NCI-H1694 treated with DMSO at 0.1 percent for 48 hours (cell line): ENCODE measurements at places on chromosomes 1 and 21.

DNA sequence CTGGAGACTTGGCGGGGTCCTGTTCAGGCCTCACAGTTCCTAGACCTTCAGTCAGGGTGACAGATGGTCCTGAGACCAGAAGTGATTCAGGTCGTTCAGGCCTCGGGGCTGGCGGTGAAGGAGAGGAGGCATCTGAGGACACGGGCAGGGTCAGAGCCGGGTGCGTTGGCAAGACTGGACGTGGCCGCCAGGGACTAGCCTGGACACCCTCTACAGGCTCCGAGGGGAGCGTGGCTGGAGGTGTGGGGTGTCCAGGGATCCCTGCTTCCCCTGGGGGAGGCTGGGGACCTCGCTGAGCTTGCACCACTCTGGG, 64.0 kb upstream of the TARDBP start:
- DNase-seq = no peak

DNA sequence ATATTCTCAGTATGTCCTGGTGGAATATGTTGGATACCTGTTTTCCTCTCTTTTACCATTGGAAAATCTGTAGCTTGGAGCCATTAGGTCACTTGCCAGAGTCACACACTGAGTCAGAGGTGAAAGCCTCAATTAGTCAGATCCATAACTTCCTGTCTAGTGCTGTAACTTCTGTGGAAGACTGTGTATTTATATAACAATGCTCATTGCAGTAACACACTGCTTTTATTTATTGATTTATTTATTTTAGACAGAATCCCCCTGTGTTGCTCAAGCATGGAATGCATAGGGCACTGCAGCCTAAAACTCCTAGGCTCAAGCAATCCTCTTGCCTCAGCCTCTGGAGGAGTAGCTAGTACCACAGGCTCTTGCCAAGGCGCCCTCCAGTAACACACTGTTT, 1.3 kb upstream of the DOCK7 start:
- no peak for DNase-seq

DNA sequence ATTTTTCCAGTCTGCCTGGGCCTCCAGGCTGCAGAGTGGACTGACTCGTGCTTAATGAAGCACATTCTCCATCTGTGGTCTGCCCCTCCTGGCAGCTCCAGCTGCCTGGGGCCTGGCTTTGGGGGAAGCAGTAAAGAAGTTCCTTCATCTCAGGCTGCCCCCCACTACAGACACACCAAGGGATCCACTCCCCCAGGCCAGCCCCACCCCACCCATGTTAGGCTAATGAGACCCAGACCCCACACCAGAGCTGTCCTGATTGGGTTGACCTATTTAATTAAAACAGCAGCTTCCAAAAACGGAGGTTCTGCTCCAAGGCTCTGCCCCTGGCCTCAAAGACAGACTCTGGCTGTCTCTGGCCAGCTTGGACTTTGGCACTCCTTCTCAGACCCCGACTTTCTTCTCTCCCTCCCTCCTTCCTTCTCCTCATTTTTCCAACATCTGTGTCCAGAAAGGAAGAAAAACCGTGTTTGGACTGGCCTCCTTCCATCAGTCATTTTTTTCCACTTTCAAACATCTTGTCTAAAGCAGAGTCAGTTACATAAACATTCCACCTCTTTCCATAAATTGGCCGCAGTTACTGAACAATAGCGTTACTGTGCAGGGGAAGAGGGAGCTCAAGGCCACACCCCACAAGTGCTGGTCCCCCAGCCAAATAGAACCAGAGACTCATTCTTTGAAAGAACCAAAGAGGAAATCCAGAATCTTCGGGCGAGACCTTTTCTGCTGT, 29.7 kb downstream of the SERTAD4 start:
- DNase-seq = peak; percentile 65

DNA sequence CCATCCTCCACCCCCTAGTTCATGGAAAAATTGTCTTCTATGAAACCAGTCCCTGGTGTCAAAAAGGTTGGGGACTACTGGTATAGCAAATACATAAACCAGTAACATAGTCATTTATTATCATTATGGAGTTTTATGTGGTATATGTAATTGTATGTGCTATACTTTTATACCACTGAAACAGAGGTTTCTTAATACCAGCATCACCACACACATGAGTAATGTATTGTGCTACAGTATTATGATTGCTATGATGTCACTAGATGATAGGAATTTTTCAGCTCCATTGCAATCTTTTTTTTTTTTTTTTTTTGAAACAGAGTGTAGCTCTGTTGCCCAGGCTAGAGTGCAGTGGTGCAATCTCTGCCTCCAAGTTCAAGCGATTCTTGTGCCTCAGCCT, 5.7 kb upstream of the PAXBP1 start:
- no peak for DNase-seq

DNA sequence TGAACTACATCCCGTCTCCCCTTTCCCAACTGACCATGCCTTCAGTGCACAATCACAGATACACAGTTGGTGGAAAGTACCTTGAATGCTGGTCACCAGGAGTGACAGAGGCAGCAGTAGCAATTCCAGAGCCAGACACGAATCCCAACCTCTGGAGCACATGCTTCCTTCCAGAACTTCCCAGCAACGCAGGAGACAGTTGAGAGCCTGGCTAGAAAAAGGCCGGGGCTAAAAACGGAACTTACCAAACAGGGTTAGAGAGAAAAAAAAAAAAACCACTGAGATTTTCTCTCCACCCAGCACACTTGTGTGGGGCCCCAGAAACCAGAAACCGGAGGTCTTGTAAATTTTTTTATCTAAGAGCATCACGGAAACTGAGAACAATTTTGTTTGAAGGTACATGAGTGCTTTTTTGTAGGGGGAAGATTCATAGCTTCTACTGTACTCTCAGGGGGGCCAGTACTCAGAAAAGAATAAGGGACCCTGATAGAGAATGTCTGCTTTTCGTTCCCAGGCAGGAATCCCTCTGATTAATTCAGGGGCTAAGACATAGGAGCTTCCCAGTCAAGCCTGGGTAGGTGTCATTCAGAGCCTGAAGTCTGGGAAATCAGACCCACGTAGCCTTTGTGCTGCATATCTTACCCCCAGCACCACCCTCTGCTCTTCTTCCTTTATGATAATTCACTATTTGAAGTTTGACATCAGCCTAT, at the start of gene CD48:
Gene CD48, minus strand, starts transcription at position 221 of the 710 bp plus-strand sequence. Its CDS starts 59 bp downstream, at position 162.
- no peak for DNase-seq

DNA sequence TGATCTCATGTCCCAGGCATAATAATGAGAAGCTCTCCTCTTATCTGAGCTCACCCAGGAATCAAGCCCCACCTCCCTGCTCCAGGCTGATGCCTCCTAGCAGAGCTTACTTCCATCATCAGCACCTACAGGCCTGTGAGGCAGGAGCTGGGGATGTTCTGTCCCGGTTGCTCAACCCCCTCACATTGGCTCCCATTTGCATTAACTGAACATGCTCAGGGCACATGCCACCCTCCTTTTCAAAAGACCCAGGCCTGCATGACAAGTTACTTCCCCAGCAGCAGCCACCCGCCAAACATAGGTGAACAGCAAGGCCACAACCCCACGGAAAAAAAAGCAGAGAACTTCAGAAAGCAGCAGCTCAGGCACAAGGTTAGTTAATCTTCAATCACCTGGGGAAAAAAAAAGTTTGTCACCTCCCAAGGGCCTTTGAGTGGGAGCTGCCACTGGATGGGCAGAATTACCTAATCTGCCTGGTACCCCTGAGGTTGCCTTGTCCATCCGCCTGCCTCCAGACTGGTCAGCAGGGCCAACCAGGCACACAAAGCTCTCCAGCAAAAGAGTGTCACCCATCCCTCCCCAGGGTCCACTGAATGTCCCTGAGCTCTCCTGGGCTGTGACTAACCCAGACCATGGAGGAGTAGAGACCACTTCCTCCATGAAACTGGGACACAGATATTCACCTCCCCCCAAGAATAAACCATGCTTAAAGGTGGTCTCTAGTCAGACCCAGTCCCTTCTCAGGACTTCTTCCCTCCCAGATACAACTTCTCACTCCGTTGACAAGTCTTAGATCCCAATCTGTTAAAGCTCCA, 4.4 kb downstream of the KCNN3 start:
- DNase-seq = no peak

DNA sequence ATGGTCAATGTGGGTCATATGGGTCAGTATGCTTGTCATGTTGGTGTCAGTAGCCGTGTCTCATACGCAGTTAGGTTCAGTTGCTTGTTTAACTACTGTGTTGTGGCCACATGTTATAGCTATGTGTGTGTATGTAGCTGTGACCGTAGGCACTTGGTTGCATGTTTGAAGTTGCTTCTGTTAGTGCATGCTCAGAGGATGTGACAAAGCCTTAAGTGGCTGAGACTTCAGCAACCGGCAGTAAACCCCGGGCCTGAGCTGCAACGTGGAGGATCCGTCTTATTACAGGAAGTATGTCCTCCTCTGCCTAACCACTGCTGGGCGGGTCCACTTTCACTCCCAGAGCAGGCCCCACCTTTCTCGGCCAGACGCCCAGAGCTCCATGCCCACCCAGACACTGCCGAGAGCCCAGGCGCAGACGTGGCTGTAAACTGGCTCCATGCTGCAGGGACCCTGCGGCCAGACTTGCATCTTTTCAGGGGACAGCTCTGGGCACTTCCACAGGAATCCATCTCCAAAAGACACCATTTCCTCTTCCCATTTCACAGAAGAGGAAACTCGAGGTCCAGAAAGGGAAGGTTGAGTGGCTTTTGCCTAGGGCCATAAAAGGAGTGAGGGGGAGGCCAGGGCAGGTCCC, 2.2 kb downstream of the TCEA3 start:
- DNase-seq = no peak

- DNase-seq = no peak
Observed at GRCh38 chr1:89842567-89843272, 21.9 kb downstream of the LRRC8D start.

- DNase-seq = no peak
Observed at GRCh38 chr1:108644984-108645383, 15.9 kb downstream of the HENMT1 start.

- DNase-seq = no peak
Observed at GRCh38 chr1:24886241-24886640, 43.8 kb downstream of the RUNX3 start.

DNA sequence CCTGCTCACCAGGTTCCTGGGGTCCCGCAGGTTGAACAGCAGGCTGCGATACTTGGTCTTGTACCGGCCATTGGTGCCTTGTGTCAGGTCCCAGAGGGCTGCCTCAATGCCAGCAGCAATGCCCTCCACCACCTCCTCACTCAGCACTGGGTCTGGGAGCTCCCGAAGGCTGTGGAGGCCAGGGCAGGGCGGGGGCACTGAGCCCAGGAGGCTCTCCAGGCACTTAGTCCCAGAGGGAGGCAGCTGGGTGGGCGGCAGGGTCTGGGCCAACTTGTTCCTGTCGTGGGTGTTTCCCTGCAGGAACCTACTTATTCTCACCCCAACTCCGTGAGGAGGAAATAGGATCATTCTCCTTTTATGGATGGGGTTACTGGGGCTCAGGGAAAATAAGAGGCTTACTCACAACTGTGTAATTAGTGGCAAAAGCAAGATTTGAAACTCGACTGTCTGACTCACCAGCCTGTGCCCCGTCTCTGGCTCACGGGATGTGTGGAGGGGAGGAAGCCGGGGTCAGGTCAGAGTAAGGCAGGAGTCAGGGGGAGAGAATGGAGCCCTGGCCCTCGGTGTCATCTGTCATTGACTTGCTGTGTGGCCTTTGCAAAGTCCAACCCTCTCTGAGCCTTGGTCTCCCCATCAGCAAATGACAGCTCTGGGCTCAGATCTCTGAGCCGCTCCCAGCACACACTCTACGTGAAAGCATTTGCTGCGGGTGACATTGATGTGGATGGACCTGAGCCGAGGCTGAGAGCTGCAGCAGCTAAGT, 17.2 kb downstream of the SPOCD1 start:
- no peak for DNase-seq

- no peak for DNase-seq
Observed at GRCh38 chr1:9671377-9672140, 20.0 kb downstream of the PIK3CD start.
